ENCODE measurements at places on chromosomes 12 and 14. TPM values are rescaled to one million over a fixed set of nuclear protein-coding genes. Genes with fewer than 3 reads are reported as not detected.

DAAM1 gene
- total RNA-seq = 16.1 TPM

GNS gene
- 265 TPM for total RNA-seq

PLBD1 gene
- total RNA-seq = 1.4 TPM

GALNT6 gene
- total RNA-seq = 37.9 TPM

VCPKMT gene
- total RNA-seq = 4.5 TPM

CCDC196 gene
- total RNA-seq = not detected

NGB gene
- total RNA-seq = not detected

KITLG gene
- total RNA-seq = 169 TPM

NANOG gene
- not detected for total RNA-seq

ZNF891 gene
- 1.00 TPM for total RNA-seq

RNASE7 gene
- total RNA-seq = not detected

CACNA2D4 gene
- 0.87 TPM for total RNA-seq

ENO2 gene
- 38.4 TPM for total RNA-seq

CLEC1B gene
- total RNA-seq = not detected

Data from uterine smooth muscle cell (primary cell).